Aorta (tissue), 5 donors: ENCODE measurements at places on chromosomes 4 and X.

DNA sequence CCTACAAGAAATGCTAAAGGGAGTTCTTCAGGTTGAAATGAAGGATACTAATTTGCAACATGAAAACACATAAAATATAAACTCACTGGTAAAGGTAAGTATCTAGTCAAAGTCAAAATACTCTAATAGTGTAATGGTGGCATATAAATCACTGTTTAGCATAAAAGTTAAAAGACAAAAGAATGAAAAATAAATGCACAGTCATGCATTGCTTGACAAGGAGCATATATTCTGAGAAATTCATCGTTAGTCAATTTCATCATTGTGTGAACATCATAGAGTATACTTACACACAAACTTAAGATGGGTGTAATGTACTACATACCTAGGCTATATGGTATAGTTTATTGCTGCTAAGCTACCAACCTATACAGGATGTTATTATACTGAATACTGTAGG is 194.4 kb upstream of the PDE5A start:
- no peak overlapping the region for H3K27ac ChIP-seq
- no peak for DNase-seq
- H3K4me1 ChIP-seq, result no peaks in the 10 kb centered on the region
- no peaks in the 10 kb centered on the region for H3K27me3 ChIP-seq
- H3K4me3 ChIP-seq, result no peak overlapping the region

- no peak overlapping the region for H3K27ac ChIP-seq
- DNase-seq, result no peak
- H3K4me1 ChIP-seq, result peaks cover 4% of the 10 kb centered on the region
- no peak overlapping the region for H3K4me3 ChIP-seq
These were observed 7.0 kb downstream of the HERC3 start for GRCh38 chr4:88599298-88599697.

- H3K4me3 ChIP-seq, result no peak overlapping the region
- H3K36me3 ChIP-seq, result no peaks in the 10 kb centered on the region
- DNase-seq, result peak; percentile 50
- peak overlapping the region; percentile 92 for H3K27ac ChIP-seq
These were observed 3.7 kb downstream of the LIMCH1 start for GRCh38 chr4:41541687-41542094.

DNA sequence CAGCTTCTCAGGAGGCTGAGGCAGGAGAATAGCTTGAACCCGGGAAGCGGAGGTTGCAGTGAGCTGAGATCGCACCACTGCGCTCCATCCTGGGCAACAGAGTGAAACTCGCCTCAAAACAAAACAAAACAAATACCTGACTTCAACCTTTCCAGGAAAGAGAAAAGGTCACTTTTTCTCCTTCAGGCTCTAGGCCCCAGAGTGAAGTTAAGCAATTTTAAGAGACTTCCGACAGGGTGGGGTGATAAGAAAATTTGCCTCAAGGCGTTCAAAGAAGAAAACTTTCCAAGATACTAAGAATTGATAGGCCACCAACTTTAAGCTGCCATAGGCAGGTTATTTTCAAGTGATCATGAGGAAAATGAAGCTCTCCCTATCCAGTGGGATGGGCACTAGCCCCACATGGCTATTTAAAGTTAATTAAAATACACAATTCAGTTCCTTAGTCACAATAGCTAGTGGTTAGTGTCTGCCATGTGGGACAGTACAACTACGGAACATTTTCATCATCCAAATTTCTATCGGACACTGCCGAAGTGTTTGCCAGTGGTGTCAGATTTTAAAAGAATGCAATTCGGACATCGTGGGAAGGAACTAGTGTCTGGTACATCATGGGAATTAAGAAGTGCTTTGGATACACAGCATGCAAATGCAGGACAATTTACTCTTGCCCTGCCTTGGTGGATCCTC is 33.0 kb downstream of the SMS start:
- H3K4me1 ChIP-seq, result no peaks in the 10 kb centered on the region
- no peaks in the 10 kb centered on the region for H3K36me3 ChIP-seq
- H3K27ac ChIP-seq, result no peak overlapping the region
- H3K27me3 ChIP-seq, result no peaks in the 10 kb centered on the region

DNA sequence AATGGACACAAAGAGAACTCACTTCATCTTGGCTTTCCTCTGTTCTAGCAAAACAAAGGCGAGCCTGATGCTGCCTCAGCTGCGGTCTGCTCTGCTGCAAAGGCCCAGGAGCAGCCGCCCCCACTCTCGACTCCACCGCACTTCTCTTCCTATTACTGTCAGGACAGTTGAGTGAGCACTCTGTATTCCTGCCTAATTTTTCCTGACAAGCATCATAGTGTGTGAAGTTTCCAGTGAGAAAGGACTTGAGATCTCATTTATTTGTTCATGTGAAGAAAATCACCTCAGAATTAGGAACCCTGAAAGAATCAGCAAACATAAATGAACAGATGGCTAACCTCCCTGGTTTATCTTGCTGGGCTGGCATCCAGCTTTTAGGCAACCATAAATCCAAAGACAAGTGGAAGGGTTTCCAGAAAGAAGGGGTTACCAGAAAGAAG is 15.6 kb downstream of the SCARB2 start:
- no peak overlapping the region for H3K27ac ChIP-seq
- H3K4me3 ChIP-seq, result no peak overlapping the region
- no peaks in the 10 kb centered on the region for H3K27me3 ChIP-seq
- peaks cover 9% of the 10 kb centered on the region for H3K4me1 ChIP-seq

DNA sequence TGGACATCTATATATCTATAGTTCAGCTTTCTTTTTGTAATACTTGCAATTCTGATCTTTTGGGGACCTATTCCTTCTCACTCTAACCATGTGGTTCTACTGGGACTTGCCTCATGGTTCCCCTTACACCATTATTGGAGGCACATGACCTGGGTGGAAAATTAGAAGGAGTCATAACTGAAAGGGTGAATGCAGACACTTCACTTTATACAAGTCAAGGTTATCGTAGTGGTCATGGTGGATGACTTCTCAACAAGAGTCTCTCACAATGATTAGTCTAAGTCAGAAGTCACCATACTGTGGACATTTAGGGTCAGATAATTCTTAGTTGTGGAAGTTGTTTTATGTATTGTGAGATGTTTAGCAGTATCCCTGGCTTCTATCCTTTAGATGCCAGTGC is 10.5 kb upstream of the EIF4E start:
- no peaks in the 10 kb centered on the region for H3K27me3 ChIP-seq
- DNase-seq, result no peak
- H3K4me1 ChIP-seq, result no peaks in the 10 kb centered on the region
- H3K27ac ChIP-seq, result no peak overlapping the region
- no peak overlapping the region for H3K4me3 ChIP-seq

DNA sequence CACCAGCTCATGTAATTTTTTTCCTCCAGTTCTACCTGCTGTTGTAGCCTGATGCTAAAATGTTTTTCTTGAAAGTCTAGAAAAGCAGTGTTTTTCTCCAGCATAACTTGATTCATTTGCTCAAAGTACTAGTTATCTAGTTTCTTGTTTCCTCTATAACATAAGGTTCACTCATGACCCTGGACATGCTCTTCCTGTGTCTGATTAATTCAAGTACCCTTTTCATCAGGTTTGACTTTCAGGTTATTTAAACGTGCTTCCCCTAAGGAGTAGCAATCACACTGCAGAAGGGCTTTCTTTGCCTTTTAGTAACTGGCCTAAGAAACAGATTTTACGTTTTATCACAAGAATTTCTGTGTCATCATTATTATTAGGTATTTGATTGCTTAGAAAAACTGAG is 66.8 kb upstream of the EGFL6 start:
- no peaks in the 10 kb centered on the region for H3K4me1 ChIP-seq
- H3K27me3 ChIP-seq, result no peaks in the 10 kb centered on the region
- no peaks in the 10 kb centered on the region for H3K36me3 ChIP-seq

GRCh38 chrX:78493180-78493579 is 165.8 kb upstream of the CYSLTR1 start:
- DNase-seq, result no peak
- H3K27ac ChIP-seq, result no peak overlapping the region
- no peaks in the 10 kb centered on the region for H3K4me1 ChIP-seq
- H3K27me3 ChIP-seq, result no peaks in the 10 kb centered on the region
- no peaks in the 10 kb centered on the region for H3K36me3 ChIP-seq
- H3K4me3 ChIP-seq, result no peak overlapping the region

- H3K36me3 ChIP-seq, result peaks cover 12% of the 10 kb centered on the region
- H3K27me3 ChIP-seq, result no peaks in the 10 kb centered on the region
- no peak overlapping the region for H3K27ac ChIP-seq
- DNase-seq, result no peak
- no peak overlapping the region for H3K4me3 ChIP-seq
These were observed 27.6 kb downstream of the ANXA5 start for GRCh38 chr4:121669163-121669550.

GRCh38 chr4:95213366-95213765 is 335.4 kb downstream of the UNC5C start:
- no peak for DNase-seq
- H3K36me3 ChIP-seq, result peaks cover 3% of the 10 kb centered on the region
- no peaks in the 10 kb centered on the region for H3K4me1 ChIP-seq
- no peak overlapping the region for H3K27ac ChIP-seq

DNA sequence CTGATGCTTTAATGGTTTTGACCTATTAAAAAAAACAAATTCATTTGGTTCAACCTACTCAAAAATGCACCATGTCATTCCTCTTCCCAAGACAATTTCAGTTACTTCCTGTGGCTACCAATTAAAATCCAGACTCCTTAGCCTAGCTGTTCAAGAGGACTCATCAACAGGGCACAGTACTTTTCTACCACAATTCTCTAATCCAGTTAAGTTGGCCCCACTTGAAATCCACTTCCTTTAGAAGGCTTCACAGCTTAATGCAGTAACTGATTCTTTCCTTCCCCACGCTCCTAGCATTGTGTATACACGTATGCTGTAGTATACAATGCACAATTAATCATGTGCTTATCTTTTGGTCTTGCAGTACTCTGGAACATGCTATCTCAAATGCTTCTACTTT is 129.8 kb downstream of the UGT8 start:
- no peak overlapping the region for H3K27ac ChIP-seq
- no peaks in the 10 kb centered on the region for H3K4me1 ChIP-seq
- H3K4me3 ChIP-seq, result no peak overlapping the region
- no peaks in the 10 kb centered on the region for H3K27me3 ChIP-seq
- H3K36me3 ChIP-seq, result no peaks in the 10 kb centered on the region

DNA sequence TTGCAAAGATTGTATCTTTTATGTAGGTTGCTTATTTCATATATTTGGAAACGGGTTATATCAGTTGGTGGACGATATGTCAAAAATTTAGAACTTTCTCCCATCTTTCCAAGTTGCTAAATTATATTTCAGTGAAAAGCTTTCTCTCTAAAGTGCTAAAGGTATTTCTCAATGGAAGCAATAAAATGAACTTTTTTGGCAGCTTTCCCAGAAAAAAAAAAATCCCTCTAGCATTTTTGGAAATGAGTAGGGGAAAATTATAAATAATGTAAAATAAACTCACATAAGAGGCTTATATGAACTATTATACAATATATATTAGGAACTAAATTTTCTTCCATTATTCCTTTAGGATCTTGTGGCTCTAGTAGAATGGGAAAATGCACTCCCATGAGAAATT is 152.2 kb downstream of the GRID2 start:
- no peaks in the 10 kb centered on the region for H3K4me1 ChIP-seq
- H3K27ac ChIP-seq, result no peak overlapping the region
- no peak for DNase-seq
- H3K36me3 ChIP-seq, result no peaks in the 10 kb centered on the region
- no peak overlapping the region for H3K4me3 ChIP-seq
- H3K27me3 ChIP-seq, result no peaks in the 10 kb centered on the region

DNA sequence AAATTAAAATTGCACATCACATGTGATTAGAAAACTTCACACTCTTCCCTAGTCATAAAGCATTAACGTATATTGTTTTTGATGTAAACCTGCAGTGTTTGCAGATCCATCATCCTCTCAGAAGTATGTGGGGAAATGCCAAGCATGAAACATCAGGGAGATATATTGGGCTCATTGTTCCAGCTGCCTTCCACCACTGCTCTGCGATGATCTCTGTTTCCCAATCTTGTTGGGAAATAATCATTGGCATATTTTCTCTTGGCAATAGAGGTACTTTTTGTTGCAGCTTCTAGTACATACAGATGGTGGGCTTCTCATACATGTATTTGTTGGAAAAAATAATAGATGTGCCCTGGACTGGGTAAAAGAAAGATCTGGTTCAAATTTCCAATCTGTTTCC is 466.3 kb upstream of the HS3ST1 start:
- DNase-seq, result no peak
- no peaks in the 10 kb centered on the region for H3K4me1 ChIP-seq
- H3K27ac ChIP-seq, result no peak overlapping the region
- no peaks in the 10 kb centered on the region for H3K36me3 ChIP-seq
- no peaks in the 10 kb centered on the region for H3K27me3 ChIP-seq

DNA sequence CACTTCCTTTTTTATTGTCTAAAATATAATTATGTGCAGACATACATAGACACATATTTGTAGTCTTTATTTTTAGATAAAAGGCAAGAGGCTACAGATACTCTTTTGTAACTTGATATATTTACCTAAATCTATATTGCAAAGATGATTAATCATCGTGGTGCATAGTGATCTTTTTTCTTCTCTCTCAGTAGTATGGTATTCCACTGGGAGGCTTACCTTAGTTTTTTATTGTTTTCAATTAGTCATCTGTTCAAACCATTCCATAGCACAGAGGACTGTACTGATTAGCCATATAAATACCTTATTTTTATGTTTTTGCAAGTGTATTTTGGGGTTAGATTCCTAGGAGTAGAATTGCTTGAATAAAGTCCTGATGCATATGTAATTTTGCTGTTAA is 619.7 kb downstream of the GRXCR1 start:
- H3K27ac ChIP-seq, result no peak overlapping the region
- H3K36me3 ChIP-seq, result no peaks in the 10 kb centered on the region
- H3K4me1 ChIP-seq, result no peaks in the 10 kb centered on the region
- peaks cover 2% of the 10 kb centered on the region for H3K27me3 ChIP-seq
- no peak for DNase-seq

DNA sequence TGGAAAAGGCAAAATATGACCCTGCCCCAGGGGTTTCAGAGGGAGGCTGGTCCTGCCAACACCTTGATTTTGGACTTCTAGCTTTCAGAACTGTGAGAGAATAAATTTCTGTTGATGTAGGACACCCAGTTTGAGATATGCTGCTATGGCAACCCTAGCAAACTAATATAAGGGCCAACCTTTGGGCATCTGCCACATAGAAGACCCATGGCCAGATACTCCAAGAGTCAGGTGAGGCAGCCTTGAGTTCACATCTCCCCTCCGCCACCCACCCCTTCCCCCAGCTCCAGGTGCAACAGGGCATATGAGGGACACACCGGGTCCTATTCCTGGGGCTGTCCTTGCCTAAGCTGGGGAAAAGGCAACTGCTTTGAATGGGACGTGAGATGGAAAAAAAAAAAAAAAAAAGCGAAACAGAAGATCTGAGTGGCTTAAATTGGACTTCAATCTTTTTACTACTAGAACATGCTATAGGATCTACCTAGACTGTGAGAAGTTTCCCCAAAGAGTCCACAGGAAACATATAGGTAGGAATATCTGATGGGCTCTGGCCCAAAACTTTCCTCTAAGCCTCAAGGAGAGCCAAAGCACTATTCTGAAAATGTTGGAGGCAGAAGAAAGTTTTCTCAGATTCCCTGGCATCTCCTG is 56.5 kb upstream of the PROM1 start:
- no peaks in the 10 kb centered on the region for H3K27me3 ChIP-seq
- no peak overlapping the region for H3K4me3 ChIP-seq
- H3K27ac ChIP-seq, result no peak overlapping the region
- no peaks in the 10 kb centered on the region for H3K4me1 ChIP-seq
- no peak for DNase-seq
